ENCODE measurements at places on chromosomes 1 and 21.

- peaks cover 17% of the 10 kb centered on the region for H3K4me1 ChIP-seq
- H3K4me3 ChIP-seq: no peak overlapping the region
- no peak overlapping the region for H3K27ac ChIP-seq
- no peak for DNase-seq
- H3K27me3 ChIP-seq: no peaks in the 10 kb centered on the region
- no peaks in the 10 kb centered on the region for H3K36me3 ChIP-seq
Observed at GRCh38 chr1:183159960-183160359, 26.1 kb upstream of the LAMC2 start.

DNA sequence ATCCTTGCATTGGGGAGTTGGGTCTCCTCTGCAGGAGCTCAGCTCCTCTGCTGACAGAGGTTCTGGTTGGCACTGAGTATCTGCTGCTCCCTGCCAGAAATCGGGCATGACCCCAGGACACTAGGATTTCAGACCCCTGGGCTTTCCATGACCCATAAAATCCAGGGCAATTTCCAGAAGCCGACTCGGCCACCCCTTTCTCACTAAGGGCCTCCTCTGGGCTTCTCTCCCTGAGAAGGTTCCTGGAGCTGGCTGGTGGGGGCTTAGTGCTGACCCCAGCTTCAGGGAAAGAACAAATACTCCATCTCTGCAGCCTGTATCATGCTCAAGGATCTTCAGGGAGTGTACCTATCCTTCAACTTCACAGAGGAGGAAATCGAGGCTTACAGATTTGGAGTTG lies 603.4 kb downstream of the PTPRU start:
- no peak overlapping the region for H3K27ac ChIP-seq
- no peak for DNase-seq
- no peaks in the 10 kb centered on the region for H3K27me3 ChIP-seq
- no peaks in the 10 kb centered on the region for H3K4me1 ChIP-seq
- H3K36me3 ChIP-seq: no peaks in the 10 kb centered on the region
- no peak overlapping the region for H3K4me3 ChIP-seq

GRCh38 chr21:44727757-44728156 lies 16.4 kb upstream of the TSPEAR start:
- H3K27me3 ChIP-seq: peaks cover 10% of the 10 kb centered on the region

DNA sequence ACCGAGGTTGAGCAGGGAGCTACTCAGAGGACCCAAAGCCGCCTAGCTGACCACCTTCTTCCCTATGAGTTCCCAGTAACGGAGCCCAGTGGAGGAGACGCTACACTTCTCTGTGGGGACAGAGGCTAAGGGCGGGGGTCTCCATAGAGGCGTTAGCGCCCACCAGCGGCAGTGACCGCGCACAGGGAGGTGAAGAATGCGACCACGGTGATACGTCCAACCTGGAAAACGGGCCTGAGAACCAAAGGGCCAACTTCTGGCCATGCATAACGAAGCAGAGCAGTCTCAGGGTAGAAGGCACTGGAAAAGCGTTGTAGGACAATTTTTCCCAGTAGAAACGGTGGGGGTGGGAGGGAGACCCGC lies 400 bp upstream of the COG2 start:
- H3K27me3 ChIP-seq: no peaks in the 10 kb centered on the region
- peak overlapping the region; percentile 96 for H3K4me3 ChIP-seq
- H3K4me1 ChIP-seq: peaks cover 8% of the 10 kb centered on the region

GRCh38 chr1:30166174-30166573 lies 557.2 kb downstream of the MATN1 start:
- no peaks in the 10 kb centered on the region for H3K36me3 ChIP-seq
- DNase-seq: no peak
- H3K4me1 ChIP-seq: no peaks in the 10 kb centered on the region
- H3K27ac ChIP-seq: no peak overlapping the region

GRCh38 chr1:25003457-25004190 lies 73.5 kb upstream of the RUNX3 start:
- H3K4me3 ChIP-seq: no peak overlapping the region
- DNase-seq: no peak
- H3K27me3 ChIP-seq: peaks cover 9% of the 10 kb centered on the region
- no peaks in the 10 kb centered on the region for H3K36me3 ChIP-seq
- H3K27ac ChIP-seq: no peak overlapping the region

- H3K36me3 ChIP-seq: no peaks in the 10 kb centered on the region
- no peaks in the 10 kb centered on the region for H3K27me3 ChIP-seq
- H3K4me1 ChIP-seq: no peaks in the 10 kb centered on the region
- H3K4me3 ChIP-seq: no peak overlapping the region
Observed at GRCh38 chr1:214707306-214708087, 104.5 kb downstream of the CENPF start.

GRCh38 chr1:214640431-214641213 lies 37.6 kb downstream of the CENPF start:
- H3K27ac ChIP-seq: no peak overlapping the region
- H3K4me1 ChIP-seq: no peaks in the 10 kb centered on the region
- no peak for DNase-seq
- H3K27me3 ChIP-seq: no peaks in the 10 kb centered on the region
- H3K4me3 ChIP-seq: no peak overlapping the region

DNA sequence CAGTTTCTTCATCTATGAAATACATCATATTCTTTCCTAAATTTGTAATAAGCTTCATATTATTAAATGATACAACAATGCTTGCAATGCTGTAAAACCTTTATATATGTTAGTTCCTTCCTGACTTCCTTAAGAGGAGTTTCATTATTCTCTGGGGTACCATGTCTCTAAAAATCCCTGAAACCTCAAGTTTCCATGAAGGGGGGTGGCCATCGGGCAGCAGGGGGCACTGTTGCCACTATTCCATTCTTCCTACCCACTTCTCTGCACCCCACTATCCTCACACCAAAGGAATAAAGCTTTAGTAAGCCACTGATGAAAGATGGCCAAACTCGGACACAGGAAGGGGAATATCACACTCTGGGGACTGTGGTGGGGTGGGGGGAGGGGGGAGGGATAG lies 9.0 kb upstream of the DMRTB1 start:
- H3K36me3 ChIP-seq: no peaks in the 10 kb centered on the region
- DNase-seq: no peak
- peaks cover 14% of the 10 kb centered on the region for H3K4me1 ChIP-seq
- no peak overlapping the region for H3K27ac ChIP-seq
- H3K27me3 ChIP-seq: no peaks in the 10 kb centered on the region

DNA sequence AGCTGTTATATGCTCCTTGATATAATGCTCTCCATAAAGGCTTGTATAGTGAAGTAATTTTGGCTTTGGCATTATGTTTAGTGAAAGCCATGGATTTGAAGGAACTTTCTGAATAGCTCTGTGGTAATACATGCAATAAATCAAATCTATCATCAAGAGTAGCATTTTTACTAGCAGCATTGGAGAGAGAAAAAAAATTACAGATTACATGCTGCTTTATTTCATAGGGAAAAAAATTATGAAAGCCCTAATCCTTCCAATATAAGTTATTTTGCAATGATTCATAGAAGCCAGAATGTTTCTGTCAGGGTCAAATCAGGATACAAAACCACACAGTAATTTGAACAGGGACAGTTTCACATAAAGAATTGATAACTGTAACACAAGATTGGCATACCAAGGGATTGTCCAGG lies 250.0 kb downstream of the SPATA17 start:
- H3K4me1 ChIP-seq: no peaks in the 10 kb centered on the region
- no peaks in the 10 kb centered on the region for H3K27me3 ChIP-seq
- DNase-seq: peak; percentile 59
- no peak overlapping the region for H3K4me3 ChIP-seq
- H3K27ac ChIP-seq: no peak overlapping the region

DNA sequence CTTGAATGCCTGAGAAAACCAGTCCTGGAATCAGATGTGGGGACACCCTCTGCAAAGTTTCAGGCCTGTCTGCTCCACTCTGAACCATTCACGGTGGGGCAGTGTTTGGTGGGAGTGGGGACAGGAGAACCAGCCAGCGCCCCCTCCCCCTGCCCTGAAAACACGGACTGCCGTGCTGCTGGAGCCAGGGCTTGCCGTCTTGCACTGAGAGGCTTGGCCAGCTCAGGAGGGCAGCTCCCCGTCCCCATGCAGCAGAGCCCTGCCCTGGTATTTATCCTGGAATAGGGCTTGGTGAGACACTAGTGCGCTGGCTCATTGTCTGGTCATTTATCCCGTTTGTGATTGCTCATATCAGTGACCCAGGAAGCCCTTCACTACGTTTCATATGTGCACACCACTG lies 3.9 kb downstream of the S100B start:
- no peak overlapping the region for H3K4me3 ChIP-seq
- no peak for DNase-seq
- H3K27ac ChIP-seq: no peak overlapping the region
- no peaks in the 10 kb centered on the region for H3K27me3 ChIP-seq

DNA sequence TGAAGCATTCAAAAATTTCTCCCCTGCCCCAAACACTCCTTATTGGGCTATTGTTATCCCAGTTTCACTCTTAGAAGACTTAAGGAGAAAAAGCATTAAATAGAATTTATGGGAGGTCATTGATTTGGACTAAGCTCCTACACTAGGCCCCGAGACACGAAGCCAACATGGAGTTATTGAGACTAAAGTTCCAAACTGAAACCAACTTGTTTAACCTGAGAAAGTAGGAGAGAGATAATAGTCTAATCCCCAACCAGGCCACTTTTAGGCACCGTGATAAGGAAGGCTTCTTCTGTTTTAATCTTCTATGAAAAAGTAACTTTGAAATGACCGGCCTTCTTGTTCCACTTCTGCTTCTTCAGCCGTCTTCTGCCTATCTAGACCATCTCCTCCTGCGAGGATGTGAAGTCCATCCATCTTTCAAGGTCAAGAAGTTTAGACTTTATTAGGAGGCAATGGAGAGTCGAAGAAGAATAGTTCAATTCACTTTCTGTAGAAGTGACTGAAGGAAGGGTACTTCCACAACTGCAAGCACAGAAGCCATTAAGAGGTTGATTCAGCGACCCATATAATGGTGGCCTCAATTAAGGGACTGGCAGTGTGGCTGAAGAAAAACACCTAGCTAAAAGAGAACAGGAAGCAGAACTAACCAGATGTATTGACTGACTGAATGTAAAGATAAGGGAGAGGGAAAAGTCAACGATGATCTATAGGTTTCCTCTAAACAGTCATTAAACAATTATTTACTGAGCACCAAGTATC lies 428.8 kb downstream of the SMYD3 start:
- H3K36me3 ChIP-seq: no peaks in the 10 kb centered on the region
- DNase-seq: no peak
- H3K27ac ChIP-seq: no peak overlapping the region
- no peak overlapping the region for H3K4me3 ChIP-seq
- H3K27me3 ChIP-seq: no peaks in the 10 kb centered on the region
- H3K4me1 ChIP-seq: no peaks in the 10 kb centered on the region

DNA sequence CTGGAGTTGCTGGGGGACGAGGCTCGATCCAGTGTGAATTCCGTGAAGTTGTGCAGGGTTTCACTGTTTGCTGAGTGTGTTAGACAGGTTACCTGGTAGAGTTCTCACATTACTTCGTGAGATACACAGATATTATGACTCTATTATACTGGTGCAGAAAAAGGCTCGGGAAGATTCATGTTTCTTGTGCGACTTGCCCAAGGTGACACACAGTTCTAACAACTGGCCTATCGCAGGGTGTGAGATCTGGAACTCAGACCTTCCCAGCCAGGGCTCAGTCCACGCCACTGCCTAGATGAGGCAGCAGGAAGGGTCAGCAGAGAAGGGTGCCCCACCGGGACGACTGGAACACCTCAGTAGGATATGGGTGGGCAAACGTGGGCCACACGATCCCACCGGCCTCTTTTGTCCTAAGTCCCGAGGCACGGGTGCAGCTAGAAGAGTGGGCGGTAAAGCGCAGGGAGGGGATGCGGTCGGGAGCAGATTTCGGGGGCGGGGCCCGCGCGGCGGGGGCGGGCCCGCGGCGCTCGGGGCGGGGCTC lies 296 bp upstream of the RNPEP start:
- DNase-seq: no peak
- no peaks in the 10 kb centered on the region for H3K27me3 ChIP-seq
- peak overlapping the region; percentile 46 for H3K4me3 ChIP-seq
- H3K27ac ChIP-seq: no peak overlapping the region

DNA sequence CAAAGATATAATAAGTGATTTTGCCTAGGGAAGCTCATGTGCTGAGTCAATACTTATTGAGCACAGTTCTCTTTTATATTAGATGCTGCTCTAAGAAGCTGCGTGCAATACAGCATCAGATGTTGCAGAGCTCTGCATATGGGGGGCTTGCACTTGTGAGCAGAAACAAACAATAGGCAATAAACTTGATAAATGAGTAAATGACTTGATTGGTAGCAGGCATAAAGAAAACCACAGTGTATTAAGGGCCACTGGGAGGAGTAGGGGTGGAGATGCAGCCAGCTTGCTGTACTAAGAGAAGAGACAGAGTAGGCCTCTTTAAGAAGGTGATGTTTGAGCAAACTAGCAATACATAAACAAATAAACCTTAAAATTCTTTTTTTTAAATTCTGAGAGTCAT lies 598.5 kb upstream of the ADAMTS5 start:
- no peak for DNase-seq
- H3K4me1 ChIP-seq: peaks cover 8% of the 10 kb centered on the region
- no peaks in the 10 kb centered on the region for H3K27me3 ChIP-seq

GRCh38 chr1:165915480-165915879 lies 88.1 kb downstream of the UCK2 start:
- DNase-seq: no peak
- no peak overlapping the region for H3K27ac ChIP-seq
- H3K4me1 ChIP-seq: peaks cover 6% of the 10 kb centered on the region

DNA sequence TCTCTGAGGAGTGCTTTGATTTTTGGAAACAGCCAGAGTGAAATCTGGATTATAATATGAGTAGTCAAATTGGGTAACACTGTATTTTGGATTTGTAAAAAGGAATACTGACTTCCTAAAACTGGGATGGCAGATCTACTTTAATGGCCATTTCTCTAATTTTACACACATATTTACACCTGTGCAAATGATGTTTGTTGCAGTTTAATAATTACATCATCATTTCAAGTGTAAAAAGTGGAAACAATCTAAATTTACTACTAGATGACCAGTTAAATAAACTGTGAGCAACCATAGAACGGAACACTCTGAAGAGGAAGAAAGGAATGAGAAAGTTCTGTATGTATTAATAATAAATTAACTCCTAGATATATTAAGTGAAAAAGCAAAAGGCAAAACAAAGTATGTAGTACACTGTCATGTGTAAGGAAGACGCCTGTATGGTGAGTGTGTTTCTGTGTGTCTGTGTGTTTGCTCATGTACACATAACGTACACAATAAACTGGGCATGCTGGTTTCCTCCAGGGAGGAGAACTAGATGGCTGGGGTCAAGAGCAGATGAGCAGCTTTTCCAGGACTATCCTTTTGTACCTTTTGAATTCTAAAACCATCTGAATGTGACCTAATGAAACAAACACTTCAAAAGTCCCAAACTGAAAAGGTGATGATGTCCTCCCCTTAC lies 2.9 kb upstream of the RHEX start:
- no peak overlapping the region for H3K27ac ChIP-seq
- no peak for DNase-seq
- no peaks in the 10 kb centered on the region for H3K36me3 ChIP-seq
- no peak overlapping the region for H3K4me3 ChIP-seq
